T-helper 17 cell (primary cell): ENCODE measurements at places on chromosomes 1 and 21.

DNA sequence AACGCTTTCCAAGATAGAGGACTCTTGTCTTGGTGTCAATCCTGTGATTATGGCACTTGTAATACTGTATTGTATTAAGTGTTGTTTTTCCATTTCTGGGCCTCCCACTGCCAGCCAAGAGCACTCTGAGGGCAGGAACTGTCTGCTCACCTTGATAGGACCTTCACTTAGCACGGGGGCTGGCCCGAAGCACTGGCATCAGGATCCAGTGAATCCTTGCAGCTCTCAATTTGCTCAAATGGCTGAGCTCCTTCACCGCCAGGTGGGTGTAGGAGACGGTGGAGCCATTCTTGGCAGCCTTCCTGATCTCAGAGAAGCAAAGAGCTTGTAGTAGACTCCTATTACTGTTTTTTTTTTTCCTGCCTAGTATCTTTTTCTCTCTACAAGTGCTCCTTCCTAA lies 17.7 kb downstream of the MECR start:
- DNase-seq = no peak

DNA sequence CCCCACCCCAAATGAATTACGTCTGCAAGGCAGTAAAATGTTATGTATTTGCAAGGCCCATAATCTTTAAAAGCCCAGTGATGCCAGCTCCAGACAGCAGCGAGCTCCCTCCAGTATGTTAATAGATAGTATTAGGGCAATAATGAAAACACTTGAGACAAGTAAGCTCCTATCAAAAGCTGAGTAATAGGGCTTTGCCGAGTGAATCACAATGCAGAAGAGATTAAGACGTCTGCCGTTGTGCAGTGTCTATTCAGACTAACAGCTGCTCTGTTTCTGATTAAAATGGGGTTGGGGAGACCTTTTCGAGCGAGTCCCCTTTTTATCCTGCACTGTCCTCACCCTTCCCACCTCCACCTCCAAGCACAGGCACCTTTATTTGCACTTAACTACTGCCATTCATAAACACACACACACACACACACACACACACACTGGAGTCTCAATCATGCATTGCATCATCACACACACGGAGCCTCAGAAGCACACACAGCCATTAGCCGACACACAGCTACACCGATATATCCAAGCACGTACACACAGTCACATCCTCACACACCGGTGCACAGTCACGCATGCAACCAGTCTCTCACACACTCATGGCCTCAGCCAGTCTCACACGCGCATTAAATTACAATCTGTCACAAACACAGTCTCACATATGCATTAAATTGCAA lies 46.0 kb upstream of the FOXO6 start:
- no peak for DNase-seq

DNA sequence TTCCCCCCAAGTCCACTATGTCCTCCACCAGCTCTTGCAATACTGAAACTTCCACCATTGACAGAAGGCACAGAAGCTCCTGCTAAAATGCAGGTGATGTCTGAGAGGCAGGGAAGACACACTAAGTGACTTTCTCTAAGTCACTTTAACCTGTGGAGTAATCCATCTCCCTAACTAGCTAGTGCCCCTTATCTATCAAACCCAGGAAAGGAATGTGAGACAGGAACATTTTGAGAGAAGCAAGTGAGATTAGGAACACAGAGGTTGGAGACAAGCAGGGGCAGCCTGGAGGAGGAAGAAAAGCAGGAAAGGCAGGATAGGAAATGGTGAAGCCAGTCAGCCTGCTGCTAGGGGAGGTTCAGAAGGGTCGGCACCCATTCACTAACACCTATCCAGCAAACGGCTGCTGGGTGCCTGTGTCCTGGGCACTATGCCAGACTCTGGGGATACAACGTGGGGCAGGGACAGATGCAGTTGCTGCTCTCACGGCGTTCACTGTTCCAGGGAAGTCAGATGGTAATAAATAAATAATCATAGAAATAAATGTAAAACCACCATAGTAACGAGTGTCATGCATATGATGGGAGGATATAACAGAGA lies 7.0 kb downstream of the GPA33 start:
- DNase-seq = no peak

GRCh38 chr1:183632114-183632513 lies 3.5 kb downstream of the ARPC5 start:
- no peak for DNase-seq

- DNase-seq = no peak
Observed at GRCh38 chr1:91851130-91852010, 34.6 kb downstream of the TGFBR3 start.

GRCh38 chr1:186708694-186709097 lies 28.5 kb upstream of the PTGS2 start:
- no peak for DNase-seq

- no peak for DNase-seq
Observed at GRCh38 chr1:21325231-21325718, 35.0 kb upstream of the ECE1 start.

- no peak for DNase-seq
Observed at GRCh38 chr1:182415789-182416188, 15.3 kb upstream of the TEDDM1 start.

GRCh38 chr1:95951371-95952102 lies 717.5 kb downstream of the RWDD3 start:
- no peak for DNase-seq

- DNase-seq = no peak
Observed at GRCh38 chr1:91684481-91685196, 184.0 kb downstream of the CDC7 start.

DNA sequence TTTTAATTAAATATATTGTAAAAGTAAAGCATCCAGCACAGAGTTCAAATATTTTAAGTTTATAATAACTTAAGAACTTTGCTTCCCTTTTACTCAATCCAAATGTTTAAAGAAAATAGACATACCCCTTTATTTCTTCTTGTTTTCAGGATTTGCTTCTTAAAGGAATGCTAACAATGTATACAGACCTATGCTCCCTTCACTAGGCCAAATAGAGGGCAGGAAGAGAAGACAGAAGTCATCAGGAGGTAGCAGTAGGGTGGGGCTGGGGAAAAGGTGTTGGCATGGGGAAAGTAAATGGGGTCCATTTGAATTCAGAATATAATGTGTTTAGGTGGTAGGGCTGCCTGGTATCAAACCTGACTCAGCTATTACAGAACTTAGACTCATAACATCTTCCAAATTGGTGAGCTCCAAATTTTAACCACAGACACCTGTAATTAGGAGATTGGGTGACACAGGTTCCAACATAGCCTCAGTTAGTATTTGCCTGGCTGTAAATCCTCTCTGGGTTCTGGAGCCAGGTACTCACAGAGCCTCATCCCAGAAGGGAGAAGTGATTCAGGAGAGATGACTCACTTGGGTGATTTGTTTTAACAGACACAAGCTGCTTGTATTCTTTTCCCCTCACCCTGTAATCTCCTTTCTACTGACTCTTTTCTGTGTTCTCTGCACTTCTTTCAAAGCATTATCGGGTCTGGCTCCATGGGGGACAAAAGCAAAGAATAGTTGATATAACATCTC lies 60.1 kb upstream of the DUSP10 start:
- DNase-seq = no peak

DNA sequence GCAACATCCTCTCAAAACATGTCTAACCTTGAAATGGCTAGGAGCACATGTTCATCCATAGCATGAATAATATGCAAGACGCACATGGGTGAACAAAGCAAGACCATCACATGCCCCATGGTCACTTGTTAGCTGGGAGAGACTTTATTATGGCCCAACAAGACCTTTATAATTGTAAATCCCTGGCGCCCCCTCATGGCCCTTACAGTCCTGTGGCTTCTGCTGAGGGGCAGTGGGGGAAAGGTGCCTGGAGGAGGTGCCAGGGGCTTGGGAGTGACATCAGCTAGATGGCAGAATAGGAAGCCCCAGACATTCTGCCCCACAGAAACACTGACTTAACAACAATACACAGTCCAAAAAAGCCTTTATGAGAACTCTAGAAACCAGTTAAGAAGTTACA lies 51.7 kb downstream of the CSMD2 start:
- DNase-seq = no peak

DNA sequence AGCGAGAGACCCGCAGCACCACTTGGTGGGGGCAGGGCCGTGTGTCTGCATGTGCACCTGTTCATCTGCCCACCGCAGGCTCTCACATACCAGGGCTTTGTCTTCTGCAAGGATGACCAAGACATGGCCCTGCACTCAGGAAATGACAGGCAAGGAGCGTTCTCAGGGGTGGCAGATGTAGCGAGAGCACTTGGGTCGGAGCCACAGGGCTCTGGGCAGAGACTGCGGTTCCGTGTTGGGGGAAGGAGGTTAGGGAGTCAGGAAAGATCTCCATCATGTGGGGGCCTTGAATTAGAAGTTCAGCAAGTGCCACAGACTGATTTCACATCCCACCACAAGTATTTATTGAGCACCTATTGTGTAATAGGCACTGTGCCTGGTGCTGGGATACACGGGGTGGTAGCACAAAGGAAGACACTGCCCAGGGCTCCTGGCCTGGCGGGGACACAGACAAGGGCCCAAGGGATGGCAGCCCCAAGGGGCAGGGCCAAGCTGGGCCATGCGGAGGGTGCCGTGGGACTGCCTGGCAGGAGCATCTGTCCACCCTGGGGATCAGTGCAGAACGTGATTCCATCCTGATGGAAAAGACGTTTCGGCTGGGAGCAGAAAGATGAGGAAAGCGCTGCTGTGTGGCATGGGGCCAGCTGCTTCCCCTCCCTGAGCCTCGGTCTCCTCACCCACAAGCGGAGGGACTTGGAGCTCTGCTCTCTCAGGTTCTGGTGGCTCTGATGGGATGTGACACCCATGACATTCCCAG lies 11.4 kb upstream of the SPSB1 start:
- no peak for DNase-seq

GRCh38 chr1:193940176-193940575 lies 753.8 kb upstream of the B3GALT2 start:
- no peak for DNase-seq

DNA sequence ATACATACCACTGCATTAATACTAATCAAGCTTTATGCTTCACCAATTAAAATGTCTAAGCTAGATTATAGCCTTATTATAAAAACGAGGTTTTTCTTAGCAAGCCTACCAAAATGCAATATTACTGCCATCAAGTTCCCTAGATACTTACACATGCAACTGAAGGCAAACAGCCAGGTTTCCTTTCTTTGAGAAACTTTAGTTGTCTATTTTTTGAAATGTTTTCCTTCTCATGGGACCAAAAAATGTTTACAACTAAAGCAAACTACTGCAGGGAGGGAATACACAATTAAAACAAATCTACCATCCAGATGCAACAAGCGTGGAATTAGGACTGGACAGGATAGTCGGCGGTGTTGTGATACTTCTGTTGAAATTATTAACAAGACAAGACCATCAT lies 1.3 kb downstream of the ZNF644 start:
- no peak for DNase-seq

- DNase-seq = no peak
Observed at GRCh38 chr1:152186556-152187285, 27.7 kb upstream of the RPTN start.

DNA sequence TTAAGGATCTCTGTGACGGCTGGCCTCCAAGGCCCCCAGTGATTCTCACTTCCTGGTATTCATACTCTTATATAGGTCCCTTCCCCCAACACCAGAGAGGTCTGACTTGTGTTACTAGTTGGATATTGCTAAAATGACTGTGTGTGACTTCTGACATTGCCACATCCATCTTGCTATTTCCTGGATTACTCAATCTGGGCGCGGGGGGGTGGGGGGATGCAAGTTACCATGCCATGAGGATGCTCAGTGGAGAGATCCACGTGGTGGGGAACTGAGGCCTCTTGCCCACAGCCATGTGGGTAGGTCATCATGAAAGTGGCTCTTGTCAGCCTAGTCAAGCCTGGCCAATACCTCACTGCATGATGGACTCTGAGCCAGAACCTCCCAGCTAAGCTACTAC lies 117.0 kb downstream of the UBE2U start:
- DNase-seq = no peak

DNA sequence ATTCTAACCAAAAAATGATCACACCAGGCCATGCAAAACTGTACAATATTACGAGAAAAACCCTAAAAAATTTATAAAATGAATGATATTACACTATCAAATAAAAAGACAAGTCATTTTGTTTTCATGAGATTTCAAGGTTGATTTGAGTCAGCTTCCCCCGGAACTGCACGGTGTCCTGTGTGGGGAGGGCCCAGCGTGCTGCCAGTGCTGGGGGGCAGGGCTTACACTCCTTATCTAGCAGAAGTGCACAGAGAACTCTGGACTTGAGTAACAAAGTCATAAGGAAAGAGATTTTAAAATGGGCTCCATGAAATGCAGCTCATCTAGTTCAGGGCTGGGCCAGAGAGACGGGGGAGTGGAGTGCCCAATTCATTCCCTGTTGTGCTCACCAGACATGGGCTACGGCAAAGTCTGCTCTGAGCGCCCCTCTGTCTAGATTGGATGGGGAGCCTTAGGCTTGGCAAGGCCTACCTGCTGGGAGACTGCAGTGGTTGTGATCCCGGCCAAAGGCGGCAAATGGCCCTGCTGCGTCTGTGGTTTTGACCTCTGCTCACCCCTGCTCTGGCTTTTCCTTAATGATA lies 50.1 kb downstream of the COQ8A start:
- DNase-seq = no peak

DNA sequence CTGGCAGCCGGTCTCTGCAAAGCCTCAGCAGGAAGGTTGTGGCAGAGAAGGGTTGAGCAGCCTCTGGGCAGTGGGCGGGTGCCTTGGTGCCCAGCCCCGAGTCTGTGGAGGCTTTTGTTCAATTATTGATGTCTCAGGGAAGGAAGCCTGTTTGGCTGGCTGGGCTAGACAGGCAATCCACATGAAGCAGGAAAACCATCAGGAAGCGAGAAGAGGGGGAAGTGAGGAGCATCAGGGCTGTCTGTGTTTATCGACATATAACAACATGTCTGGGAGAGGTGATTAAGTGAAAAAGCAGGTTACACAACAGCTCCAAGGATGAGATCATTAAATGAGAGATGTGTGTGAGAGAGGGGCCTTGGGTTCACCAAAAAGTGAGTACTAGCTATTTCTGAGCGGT lies 105.4 kb downstream of the UBE2U start:
- no peak for DNase-seq

- DNase-seq = no peak
Observed at GRCh38 chr21:24353492-24353891, 1253.8 kb downstream of the MRPL39 start.

DNA sequence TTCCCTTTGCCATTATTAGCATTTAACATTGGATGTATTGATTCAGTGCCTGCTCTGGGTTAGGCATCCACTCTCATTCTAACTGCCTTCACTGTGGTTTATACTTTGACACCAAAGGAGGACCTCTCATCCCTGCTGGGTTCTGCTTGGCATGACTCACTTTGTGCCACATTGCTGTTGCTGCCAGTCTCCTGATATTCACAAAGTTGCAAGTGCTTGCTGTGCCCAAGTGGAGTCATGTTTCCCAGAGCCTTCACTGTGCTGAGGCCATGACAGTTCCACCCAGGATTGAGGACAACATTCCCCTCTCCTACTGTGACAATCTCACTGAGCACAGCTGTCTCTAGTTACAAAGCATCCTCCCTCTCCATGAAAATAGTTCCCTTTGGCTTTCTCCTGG lies 519.9 kb upstream of the USP24 start:
- DNase-seq = no peak
